Bronchial smooth muscle cell (primary cell): ENCODE measurements at places on chromosomes 3 and 15. TPM values are rescaled to one million over a fixed set of nuclear protein-coding genes. Genes with fewer than 3 reads are reported as not detected.

SKOR1 gene
- 0.16 and 0.17 TPM in 2 replicates for total RNA-seq

LNP1 gene
- total RNA-seq: 3.9 and 4.6 TPM in 2 replicates

CAPN3 gene
- 1.7 and 3.2 TPM in 2 replicates for total RNA-seq

CYP1A2 gene
- total RNA-seq: not detected in 2 replicates

ZNF80 gene
- not detected in 2 replicates for total RNA-seq

GNB4 gene
- 42.7 and 46.7 TPM in 2 replicates for total RNA-seq

TIMP4 gene
- 12.0 and 17.2 TPM in 2 replicates for total RNA-seq

KLF15 gene
- 0.47 and 0.69 TPM in 2 replicates for total RNA-seq

GOLGA6A gene
- under 0.01 TPM in 2 replicates for total RNA-seq

SEC11A gene
- 302 and 310 TPM in 2 replicates for total RNA-seq

SAXO2 gene
- 0.17 and 0.32 TPM in 2 replicates for total RNA-seq

MNS1 gene
- 1.9 and 2.0 TPM in 2 replicates for total RNA-seq

RBP2 gene
- total RNA-seq: not detected in 2 replicates

CDCP1 gene
- 1.4 and 5.5 TPM in 2 replicates for total RNA-seq

ZPLD1 gene
- under 0.01 TPM in 2 replicates for total RNA-seq

LXN gene
- total RNA-seq: 269 and 374 TPM in 2 replicates

MYL3 gene
- 0.09 TPM in 1 of 2 replicates, not detected in the other for total RNA-seq

VGLL3 gene
- 6.2 and 10.9 TPM in 2 replicates for total RNA-seq

ACOX2 gene
- total RNA-seq: 28.2 and 30.4 TPM in 2 replicates

ISLR2 gene
- under 0.01 and 0.16 TPM in 2 replicates for total RNA-seq

QARS1 gene
- total RNA-seq: 285 and 326 TPM in 2 replicates
